GM20000 (cell line): ENCODE measurements at places on chromosomes 2 and 18.

- DNase-seq: no peak
Observed at GRCh38 chr2:107663632-107664031, 163.1 kb upstream of the RGPD4 start.

GRCh38 chr2:225422145-225422544, 22.6 kb downstream of the NYAP2 start:
- no peak for DNase-seq

DNA sequence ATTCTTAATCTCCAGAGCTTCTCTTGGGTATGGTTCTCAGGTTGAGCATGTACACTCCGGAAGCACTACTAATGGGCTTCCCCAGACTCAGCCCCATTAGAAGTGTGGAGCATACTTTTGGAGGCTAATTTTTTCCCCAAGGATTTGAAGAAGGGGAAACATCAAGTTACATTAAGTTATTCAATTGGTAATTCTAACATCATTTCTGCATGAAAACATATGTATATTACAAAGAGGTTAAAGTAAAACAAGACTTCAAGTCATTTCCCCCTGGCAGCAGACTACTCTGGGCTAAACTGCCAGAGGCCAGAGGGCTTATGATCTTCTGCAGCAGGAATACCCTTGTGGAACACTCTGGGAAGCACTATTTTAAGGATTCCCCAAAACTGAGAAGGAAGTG, 227.7 kb upstream of the STK17B start:
- DNase-seq: no peak

- no peak for DNase-seq
Observed at GRCh38 chr2:48049371-48049770, 143.1 kb upstream of the FBXO11 start.

DNA sequence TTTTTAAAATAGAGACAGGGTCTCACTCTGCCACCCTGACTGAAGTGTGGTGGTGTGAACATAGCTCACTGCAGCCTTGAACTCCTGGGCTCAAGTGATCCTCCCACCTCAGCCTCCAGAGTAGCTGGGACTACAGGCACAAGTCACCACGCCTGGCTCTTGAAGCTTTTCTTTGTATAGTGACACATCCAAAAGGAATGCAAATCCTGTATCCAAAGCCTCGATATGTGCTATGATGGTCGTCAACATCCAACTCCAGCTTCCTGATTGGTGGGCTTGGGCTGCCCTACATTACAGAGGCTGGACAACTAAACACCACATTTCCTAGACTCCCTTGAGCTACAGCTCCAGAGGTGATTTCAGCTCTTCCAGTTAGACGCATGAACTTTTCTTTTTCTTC, 101.7 kb upstream of the PGAP1 start:
- no peak for DNase-seq

DNA sequence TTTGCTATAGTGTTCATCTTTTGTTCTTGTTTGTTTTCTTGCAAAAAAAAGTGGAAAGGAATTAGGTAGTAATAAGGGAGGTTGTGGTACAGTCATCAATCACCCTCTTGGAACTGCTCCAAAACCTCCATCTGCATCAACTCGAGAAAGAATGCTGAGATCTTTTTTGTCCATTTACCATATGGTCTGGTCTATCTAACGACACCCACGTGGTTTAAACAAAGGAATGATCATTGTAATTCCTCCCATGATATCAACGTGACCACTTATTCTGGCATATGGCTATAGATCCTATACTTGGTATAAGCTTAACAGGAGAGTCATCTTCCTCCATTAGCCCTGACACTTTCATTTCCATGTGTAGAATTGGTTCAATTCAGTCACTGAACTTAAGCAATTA, 1025.3 kb upstream of the NXPH2 start:
- DNase-seq: no peak
